Activated T-cell treated with anti-CD3 and anti-CD28 coated beads for 1 hour (primary cell): ENCODE measurements at places on chromosomes 12 and 14.

- no peak for DNase-seq
Measured at GRCh38 chr14:22689199-22689598, 45.0 kb upstream of the OR6J1 start.

GRCh38 chr12:123041042-123041531, 60.6 kb downstream of the ARL6IP4 start:
- no peak for DNase-seq

GRCh38 chr12:12207746-12208145, 59.1 kb downstream of the LRP6 start:
- DNase-seq, result no peak

DNA sequence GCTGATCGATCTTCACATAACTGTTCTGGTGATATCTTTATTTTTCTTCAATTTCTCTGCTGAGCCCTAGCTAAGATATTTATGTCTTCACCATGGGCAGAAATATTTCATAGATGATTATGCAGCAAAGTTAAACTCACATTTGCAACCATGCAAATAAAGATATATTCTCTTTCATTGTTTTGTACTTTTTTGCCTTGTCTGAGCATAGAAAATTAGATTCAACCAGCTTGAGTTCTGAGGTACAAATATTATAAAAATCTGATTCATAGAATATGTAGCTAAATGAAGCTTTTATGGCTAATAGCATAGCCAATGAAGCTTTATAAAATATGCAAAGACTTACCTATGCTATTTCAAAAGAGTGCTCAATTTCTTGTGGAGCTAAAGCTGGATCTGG, at the start of gene TAS2R13:
Gene TAS2R13 (minus strand): TSS at position 101 of the 400 bp plus-strand sequence. CDS start 264 bp downstream, outside the sequence.
- DNase-seq, result no peak

GRCh38 chr14:97290065-97290464, 492.9 kb downstream of the VRK1 start:
- no peak for DNase-seq

DNA sequence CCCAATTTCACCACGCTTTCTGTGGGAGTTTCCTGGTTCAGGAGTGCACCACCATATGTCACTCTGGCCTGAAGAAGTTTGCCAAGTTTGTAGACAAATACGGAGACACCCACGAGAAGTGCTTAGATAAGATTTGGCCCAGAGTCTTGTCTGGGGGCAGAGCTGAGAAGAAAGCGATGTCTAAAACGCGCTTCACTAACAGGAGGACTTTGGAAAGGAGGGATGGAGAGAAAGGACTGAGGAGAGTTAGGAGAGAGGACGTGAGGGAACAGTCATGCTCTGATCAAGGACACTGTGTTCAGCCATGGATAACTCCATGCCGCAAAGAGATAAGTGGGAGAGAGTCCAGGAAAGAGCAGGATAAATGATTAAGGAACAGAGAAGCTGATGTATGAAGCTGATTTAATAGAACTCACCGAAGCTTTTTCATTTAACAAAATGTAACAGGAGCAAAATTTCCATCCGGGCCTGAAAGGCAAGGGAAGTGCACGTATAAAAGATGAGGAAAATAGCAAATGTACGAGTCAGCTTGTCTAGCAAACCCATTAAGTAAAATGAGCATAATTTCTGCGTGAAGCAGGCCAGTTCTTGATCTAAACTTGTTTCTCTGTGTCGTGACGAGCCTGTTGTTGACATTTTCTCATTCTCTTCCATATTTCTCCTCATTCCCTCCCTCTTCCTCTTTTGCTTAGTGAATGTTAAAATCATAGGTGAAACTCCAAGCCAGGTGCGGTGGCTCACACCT, 23.4 kb upstream of the MAP3K9 start:
- DNase-seq, result no peak

DNA sequence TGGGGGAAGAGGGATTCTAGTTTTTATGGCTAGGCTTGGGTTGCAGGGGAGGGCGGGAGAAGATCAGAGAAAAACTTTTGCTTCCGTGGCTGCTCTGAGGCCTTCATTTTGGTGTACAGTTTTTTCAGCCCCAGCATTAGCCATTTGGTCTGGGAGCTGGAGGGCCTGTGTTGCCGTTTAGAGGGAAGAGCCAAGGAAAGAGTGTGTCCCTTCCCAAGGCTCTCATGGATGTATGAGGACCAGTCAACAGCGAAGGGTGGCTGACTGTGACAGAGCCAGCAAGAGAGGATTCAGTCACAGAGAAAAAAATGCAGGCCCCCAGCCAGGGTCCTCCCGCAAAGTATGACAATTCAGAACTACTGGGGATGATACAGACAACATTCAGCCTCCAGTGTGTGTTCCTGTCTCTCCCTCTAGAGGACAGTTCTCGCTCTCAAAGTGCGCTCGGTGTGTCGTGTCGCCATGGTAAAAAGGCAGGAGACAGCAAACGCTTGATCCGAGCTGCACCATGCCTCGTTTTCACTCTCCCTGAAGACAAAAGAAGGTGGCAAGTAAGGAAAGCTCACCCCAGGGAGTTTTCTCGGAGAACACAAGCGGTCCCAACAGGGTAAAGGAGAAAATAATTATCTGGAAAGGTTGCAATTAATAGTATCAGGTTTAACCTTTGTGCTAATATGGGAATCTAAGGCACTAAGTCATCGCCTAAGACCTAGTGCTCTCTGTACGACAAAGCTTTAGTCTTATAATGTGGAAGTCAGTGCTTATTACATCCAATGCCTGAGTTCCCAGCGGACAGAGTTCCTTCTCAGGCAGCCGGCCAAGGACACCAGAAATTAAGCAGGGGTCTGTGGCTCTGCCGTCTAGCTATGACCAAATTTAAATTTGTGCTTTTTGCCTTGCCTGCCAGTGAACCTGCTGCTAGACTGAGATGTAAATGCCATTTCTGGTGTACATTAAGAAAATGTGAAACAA, 157.3 kb upstream of the PLXNC1 start:
- no peak for DNase-seq

DNA sequence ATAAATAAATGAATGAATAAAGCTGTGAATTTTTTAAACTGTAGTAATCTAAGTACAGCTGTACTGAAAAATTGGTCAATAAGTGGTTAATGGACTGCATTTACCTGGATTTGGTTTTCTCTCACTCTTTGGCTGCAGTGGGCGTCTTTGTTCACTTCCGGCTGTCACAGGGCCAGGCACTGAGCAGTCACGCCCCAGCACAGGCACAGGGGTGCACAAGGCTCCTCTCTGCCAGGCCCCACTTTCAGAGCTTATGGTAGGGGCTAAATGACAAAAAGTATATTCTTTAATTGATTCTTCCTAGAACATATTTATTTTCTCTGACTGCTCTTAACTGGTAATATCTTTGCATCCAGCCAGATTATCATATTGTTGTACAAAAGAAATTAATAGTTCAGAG, 70.6 kb upstream of the DYNC1H1 start:
- no peak for DNase-seq

DNA sequence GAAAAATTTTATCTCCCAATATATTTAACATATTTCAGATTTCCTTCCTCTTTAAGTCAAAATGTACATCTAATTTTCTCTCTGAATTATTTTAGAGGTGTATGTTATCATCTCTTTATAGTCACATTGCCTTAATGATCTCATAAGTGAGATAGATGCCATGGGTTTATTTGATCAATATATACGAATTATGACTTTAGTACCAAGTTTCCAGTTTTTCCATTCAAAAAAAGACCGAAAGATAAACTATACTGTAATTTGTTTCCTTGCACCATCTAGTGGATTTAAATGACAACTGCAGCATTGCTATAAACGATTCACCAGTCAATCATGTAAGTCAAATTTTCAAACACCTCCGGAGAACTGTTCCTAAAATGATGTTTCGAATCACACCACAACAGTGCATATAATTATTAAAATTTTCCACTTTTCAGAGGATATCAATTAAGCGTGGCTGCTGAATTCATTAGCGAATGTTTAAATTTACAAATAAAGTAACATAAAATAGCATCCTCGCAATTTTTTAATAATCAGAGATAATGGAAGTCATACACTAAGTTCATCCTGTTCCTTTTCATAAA, 419 bp upstream of the ATXN7L3B start:
- no peak for DNase-seq

DNA sequence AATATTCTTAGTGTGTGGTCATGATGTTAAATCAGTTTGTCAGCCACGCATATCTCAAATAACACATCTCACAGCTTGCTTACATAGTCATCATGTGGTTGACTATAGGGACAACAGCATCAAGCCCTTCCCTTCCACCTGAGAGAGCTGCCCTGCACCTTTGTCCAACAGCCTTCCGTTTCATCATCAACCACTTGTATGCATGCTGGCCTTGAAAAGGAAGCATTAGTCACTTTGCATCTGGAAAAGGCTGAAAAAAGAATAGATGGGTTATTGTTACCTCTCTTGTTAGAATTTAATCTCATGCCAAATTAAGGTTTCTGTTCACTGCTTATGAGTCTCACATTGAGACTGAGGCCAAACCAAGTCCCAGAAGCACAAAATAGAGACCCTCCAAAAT, 1586.5 kb upstream of the SEL1L start:
- DNase-seq, result no peak

- DNase-seq, result no peak
Measured at GRCh38 chr12:103455020-103455763, 40.6 kb downstream of the C12orf42 start.

- DNase-seq, result no peak
Measured at GRCh38 chr14:97944380-97944779, 1147.2 kb downstream of the VRK1 start.

DNA sequence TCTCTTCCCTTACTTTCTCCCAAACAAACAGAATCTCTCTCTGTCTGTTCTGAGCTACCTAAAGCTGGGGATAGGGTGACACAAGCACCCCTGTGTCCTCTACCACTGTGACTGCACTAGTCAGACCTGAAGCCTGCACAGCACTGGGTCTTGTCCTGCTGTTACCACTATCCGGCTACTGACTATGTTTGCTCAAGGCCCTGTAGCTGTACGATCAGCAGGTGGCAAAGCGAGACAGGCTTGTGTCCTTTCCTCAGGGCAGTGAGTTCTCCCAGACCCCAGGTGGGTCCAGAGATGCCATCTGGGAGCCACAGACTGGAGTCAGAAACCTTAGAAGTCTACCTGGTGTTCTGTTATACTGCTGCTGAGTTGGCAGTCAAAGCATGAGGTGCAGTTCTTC, 116.4 kb downstream of the NUBPL start:
- DNase-seq, result no peak
